ENCODE measurements at places on chromosomes 1 and 21.

- peak; percentile 74 for DNase-seq
Measured at GRCh38 chr1:221263831-221264767, 384.9 kb downstream of the HLX start.

- DNase-seq = peak; percentile 73
Measured at GRCh38 chr1:9844106-9844505, 20.3 kb upstream of the CLSTN1 start.

DNA sequence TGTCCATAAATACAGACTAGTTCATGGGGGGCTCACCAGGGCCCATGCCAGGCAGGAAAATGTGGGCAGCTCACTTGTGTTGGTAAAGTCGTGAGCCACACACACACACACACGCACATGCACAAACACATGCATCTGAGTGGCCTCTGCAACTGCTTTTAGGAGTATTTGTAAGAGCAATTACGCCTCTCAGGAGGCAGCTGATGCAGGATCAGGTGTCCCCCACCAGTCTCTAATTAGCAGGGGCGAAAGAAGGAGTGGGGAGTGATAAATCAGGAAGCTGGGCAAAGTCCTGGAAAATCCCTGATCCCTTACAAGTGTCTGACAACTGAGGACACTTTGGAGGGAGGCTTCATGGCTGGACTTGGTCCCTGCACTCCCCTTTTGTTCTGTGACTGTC, 5.7 kb upstream of the IVL start:
- DNase-seq = no peak

GRCh38 chr1:164718821-164719220, 159.8 kb downstream of the PBX1 start:
- DNase-seq = no peak

DNA sequence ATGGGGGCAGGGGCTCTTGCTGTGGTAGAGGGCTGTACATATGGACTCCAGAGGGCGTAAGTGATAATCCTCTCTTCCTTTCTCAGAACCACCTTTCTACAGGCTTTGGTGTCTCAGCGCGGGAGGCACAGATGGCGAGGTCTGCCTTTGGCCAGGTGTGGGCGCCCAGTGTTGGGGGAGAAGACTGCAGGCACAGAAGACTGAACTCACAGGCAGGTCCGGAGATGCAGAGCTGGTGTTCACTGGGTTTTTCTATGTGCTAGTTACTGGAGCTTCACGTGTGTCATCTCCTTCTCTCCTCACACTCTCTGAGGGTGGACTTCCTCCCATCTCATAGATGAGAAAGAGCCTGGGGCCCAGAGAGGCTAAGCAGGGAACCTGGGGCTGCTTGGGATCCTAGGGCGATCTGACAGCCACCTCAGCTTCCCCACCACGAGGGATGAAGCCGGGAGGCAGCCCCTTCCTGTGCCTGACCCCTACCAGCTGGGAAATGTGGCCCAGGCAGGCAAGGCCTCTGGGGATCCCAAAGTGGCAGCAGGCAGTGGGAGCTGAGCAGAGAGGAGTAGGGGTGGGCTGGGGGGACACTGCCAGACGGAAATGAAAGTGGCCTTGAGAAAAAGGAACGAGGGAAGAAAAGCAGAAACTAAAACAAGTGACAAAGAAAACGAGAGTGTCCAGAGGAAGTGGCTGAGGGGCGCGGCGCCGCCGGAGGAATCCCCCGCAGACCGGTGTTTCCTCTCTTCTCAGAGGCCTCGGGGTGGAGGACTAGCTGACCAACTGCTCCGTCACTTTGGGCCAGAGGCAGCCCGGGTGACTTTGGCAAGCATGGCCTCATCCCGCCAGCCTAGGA, 191.6 kb downstream of the HIVEP3 start:
- peak; percentile 53 for DNase-seq

DNA sequence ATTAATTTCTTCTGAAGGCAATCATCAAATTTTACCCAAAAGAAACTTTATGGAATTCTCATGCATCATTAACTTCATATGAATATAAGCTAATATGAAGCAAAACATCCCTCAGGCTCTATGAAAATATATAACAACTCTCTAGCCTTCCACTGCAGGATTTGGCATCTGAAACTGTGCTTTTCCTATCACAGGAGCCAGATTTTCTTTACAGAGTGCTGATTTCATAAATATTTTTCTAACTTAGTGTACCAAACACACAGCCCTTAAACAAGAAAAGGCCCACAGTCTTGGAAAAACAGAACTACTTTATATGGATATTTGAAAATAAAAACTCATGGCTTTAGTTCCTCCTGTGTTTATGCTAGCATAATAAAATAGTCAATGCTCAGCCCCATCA, 559.5 kb upstream of the CHRM3 start:
- DNase-seq = no peak

GRCh38 chr1:57819893-57820292, 396.0 kb upstream of the DAB1 start:
- DNase-seq = no peak

GRCh38 chr1:41812051-41812450, 106.7 kb downstream of the HIVEP3 start:
- DNase-seq = peak; percentile 41

GRCh38 chr1:76940571-76941335, 73.5 kb downstream of the ST6GALNAC5 start:
- DNase-seq = no peak

- DNase-seq = peak; percentile 43
Measured at GRCh38 chr1:153678519-153679336, at the start of gene NPR1. TSS of gene NPR1 (plus strand) at chr1:153678688. CDS start at chr1:153679109, 421 bp downstream.

- DNase-seq = no peak
Measured at GRCh38 chr1:212613440-212614335, 5.1 kb downstream of the ATF3 start.

DNA sequence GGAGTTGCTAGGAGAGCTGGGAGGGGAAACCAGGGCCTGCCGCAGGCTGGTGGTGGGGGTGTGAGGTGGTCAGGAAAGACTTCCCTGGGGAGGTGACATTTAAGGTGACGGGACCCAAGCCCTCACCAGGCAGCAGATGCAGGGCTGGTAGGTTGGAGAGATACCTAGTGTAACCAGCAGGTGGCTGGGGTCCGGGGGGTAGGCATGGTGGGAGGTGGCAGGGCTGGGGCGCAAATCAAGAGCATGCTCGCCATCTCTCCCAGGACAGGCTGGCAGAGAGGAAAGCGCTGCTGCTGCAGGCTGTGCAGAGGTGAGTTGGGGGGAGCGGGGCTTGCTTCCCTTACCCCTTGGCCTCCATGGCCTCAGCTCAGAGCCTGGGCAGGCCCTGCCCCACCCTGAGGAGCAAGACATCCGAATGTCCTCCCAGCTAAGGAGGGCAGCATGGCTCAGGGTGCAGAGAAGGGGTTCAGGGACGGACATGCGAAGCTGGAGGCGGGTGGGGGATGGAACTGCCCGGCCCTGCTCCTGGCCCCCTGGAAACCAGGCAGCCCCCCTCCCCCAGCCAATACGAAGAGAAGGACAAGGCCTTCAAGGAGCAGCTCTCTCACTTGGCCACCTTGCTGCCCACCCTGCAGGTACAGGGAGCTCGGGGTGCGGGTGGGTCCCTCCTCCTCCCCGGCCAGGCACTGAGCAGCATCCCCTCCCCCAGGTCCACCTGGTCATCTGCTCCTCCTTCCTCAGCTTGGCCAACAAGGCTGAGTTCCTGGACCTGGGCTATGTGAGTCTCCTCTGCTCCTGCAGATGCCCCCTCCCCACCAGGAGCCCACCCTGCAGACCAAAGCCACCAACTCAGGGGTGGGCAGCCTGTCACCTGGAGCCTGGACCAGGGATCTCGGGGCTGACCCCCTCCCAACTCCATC, 4.0 kb downstream of the RNF207 start:
- no peak for DNase-seq

DNA sequence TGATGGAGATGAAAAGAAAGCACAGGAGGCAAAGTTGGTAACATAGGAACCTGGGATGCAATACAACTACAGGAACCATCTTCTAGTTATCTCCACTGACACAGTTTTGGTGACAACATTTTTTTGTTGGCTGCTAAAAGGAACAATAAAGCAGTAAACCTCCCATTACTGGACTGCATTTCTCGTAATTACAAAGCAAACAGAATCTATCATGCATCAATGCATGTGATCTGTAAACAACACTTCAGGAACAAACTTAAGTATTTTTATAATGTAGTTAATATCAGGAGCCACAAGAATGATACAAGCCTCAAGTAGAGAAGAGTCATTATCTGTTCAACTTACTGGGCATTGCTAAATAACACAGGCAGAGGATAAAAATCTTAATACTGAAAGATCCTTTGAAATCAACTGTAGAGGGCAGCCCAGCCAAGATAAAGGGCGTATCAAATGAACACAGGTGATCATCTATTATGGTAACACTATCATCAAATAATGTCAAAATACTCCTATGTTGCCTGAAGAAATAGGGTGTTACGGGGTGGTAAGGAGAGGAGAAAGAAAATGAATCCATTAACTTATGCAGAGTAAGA, 193.3 kb downstream of the EIF4G3 start:
- DNase-seq = no peak

GRCh38 chr1:155223047-155223446, 14.6 kb downstream of the MTX1 start:
- DNase-seq = no peak

DNA sequence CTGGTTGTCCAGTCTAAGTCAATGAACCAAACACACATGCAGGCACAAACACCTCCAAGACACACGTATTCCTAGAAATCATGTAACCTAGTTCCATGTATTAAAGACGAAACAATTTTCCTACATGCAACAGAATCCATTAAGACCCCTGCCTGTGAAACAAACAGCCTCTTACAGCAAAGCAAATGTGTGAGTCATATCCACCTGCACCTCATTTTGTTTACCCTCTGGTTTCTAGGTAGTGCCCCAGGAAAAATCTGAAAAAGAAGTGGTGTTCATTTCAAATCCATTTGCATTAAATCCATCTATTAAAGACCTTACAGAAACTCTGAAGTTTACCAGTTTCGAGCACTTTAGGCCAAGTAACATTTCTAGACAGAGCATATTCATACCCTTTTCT, 74.1 kb downstream of the VCAM1 start:
- no peak for DNase-seq

- DNase-seq = no peak
Measured at GRCh38 chr1:230231774-230232145, 164.7 kb downstream of the GALNT2 start.

DNA sequence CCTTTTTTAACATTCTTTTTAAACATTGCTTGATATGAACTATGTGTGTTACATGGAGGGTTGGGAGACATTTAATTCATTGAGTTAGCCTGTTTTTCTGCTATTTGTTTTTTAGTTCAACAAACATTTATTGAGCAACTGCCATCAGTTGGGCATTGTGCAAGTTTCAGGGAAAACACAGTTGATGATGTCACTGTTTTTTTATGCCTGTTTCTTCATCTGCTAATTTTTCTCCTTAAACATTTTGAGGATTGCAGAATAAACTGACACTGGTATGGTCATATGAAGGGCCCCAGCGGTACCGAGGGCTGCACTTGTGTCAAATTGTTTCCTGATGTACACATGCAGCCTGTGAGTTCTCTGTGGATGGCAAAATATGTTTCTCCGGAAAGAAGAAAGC, 253.0 kb downstream of the FGGY start:
- no peak for DNase-seq

- no peak for DNase-seq
Measured at GRCh38 chr1:208030288-208031091, 119.6 kb upstream of the CD34 start.

- no peak for DNase-seq
Measured at GRCh38 chr1:70376196-70376595, 21.7 kb upstream of the ANKRD13C start.

- no peak for DNase-seq
Measured at GRCh38 chr1:202076050-202076511, 46.6 kb upstream of the GPR37L1 start.

GRCh38 chr1:204263254-204263910, 49.6 kb upstream of the GOLT1A start:
- no peak for DNase-seq

- DNase-seq = no peak
Measured at GRCh38 chr1:156095906-156096508, 13.7 kb upstream of the MEX3A start.

- no peak for DNase-seq
Measured at GRCh38 chr1:199422206-199422605, 605.3 kb upstream of the NR5A2 start.

- DNase-seq = no peak
Measured at GRCh38 chr1:153780551-153780950, 5.3 kb downstream of the SLC27A3 start.

Measured in head of caudate nucleus (tissue), 42 donors.